GM13976 (cell line): ENCODE measurements at places on chromosomes 4 and X.

GRCh38 chr4:72312032-72312650 lies 256.9 kb downstream of the ADAMTS3 start:
- DNase-seq, result no peak

DNA sequence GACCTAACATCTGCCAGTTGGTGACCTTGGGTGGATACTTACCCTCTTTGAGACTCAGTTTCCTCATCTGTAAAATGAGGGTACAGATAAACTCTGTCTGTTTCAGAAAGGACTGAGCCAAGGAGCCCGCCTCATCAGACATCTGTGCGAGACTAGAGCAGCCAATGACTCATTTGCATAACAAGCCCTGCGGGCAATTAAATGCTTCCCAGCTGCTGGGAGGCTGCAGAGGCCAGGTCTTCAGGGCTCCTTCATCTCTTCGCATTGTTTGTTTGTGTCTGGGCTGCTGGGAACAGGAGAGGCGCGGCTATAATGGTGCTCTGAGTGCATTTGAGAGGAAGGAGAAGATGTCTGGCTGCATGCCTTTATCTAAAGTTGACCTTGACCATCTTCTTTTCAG lies 85.0 kb downstream of the ADRA2C start:
- DNase-seq, result no peak

- DNase-seq, result no peak
Measured at GRCh38 chr4:182192511-182193181, 50.6 kb upstream of the TENM3 start.

DNA sequence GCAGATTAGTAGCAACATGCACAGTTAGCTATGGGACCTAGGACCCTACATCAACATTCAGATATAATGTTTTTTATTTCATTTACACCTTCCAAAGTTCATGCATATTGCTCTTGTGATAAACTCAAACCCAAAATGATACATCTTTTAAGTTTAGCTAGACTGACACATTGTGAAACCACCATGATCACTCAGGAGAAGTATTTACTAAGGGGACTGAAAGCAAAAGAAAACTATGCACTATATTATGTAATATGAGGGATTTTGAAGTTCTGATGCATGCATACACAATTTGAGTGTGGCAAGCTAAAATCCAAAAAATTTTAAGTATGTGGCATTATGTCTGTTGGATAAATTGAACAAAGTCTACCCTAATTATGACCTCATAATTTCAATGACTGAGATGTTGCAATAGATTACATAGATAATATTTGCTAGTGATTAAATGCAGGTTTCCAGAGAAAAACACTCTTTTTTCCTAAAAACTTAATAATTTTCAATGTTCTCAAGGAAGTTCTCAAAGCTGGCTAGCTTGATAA lies 914.8 kb upstream of the GRIA3 start:
- no peak for DNase-seq

- no peak for DNase-seq
Measured at GRCh38 chrX:138082251-138082650, 516.3 kb downstream of the ZIC3 start.

DNA sequence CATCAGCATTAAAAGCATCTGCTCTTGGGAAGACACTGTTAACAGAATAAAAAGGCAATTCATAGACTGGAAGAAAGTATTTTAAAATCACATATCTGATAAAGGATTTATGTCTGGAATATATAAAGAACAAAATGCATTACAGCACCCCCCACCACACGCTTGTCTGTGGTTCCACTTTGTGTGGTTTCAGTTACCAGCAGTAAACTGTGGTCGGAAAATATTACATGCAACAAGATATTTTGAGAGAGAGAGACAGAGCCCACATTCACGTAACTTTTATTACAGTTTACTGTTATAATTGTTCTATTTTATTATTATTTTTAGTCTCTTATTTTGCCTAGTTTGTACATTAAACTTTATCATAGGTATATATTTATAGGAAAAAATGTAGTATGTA lies 21.2 kb upstream of the PDE6B start:
- peak; percentile 51 for DNase-seq

DNA sequence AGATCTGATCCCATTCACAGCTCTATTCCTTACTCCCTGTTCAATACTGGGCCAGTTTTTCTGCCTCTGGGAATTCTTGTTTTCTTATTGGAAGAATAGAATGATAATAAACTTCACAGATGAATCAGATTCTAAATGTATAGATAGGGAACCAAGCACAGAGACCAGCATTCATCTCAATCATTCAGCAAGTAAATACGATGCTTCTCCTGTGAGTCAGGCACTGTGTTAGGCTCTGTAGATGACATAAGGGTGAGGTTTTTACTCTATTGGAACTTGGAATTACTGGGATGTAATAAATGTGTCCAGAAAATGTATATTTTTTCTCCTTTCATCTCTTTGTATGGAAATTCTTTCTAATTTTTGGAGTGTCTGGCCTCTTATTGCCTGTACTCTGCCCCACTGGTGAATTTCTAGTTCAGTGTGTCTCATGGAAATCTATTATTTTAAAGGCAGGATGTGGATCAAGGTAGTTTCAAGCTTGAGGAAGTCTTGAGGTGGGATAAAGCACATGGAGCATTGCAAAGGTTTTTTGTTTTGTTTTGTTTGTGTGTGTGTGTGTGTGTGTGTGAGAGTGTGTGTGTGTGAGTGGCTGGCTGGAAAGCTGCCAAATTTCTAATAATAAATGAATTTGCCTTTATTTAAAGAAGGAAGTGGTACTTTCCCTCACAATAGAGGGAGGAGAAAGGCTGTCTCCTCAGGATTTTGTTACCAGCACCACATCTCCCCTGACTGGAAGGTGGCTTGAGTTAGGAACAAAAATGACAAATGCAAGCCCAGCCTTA lies 117.9 kb upstream of the HS3ST1 start:
- DNase-seq, result no peak

GRCh38 chr4:142917678-142918077 lies 71.6 kb upstream of the INPP4B start:
- no peak for DNase-seq

GRCh38 chr4:120771907-120772306 lies 150.6 kb downstream of the PRDM5 start:
- no peak for DNase-seq

DNA sequence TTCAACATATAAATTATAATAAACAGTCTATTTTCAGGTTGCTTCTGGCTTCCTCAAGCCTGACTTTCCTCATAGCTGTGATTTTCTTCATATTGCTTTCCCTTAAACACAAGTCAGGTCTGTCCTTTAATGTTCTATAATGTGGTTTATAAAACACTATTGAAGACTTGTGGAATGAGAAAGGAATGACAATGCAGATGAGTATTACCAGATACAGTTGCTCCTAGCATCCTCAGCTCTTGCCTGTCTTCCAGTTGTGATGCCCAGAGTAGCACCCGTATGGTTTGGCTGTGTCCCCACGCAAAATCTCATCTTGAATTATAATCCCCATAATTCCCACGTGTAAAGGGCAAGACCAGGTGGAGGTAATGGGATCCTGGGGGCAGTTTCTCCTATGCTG lies 265.7 kb upstream of the BOD1L1 start:
- DNase-seq, result no peak

DNA sequence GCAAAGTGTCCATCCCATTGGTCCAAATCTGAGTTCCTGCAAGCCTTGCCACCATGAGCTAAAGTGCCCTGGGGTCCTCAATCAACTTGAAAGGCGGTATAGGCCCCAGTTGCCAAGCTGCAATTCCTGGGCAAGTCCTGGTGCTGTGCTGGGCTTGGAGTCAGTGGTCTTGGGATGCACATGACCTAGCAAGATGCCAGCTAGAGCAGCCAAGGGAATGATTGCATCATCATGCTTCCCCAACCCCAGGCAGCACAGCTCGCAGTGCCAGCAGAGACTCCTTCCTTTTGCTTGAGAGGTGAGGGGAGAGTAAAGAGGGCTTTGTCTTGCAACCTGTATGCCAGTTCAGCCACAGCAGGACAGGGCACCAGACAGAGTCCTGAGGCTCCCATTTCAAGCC lies 50.5 kb downstream of the KCNIP4 start:
- DNase-seq, result no peak

GRCh38 chr4:37322122-37322521 lies 77.6 kb downstream of the NWD2 start:
- DNase-seq, result no peak

DNA sequence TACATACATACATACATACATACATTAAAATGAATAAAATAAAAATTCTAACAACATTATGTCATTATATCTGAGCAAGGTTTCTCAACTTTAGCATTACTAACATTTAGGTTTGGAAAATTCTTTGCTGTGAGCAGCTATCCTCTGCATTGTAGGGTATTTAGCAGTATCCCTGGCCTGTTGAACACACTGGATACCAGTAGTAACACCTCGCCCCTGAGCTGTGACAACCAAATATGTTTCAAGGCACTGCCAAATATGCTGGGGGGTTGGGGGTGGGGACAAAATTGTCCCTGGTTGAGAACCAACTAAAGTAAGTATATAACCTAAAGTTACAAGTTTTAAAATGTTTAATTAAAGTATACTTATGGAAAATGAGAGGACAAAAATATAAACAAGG lies 860.9 kb upstream of the FTHL17 start:
- DNase-seq, result no peak

- no peak for DNase-seq
Measured at GRCh38 chr4:142840516-142841123, 5.5 kb downstream of the INPP4B start.

DNA sequence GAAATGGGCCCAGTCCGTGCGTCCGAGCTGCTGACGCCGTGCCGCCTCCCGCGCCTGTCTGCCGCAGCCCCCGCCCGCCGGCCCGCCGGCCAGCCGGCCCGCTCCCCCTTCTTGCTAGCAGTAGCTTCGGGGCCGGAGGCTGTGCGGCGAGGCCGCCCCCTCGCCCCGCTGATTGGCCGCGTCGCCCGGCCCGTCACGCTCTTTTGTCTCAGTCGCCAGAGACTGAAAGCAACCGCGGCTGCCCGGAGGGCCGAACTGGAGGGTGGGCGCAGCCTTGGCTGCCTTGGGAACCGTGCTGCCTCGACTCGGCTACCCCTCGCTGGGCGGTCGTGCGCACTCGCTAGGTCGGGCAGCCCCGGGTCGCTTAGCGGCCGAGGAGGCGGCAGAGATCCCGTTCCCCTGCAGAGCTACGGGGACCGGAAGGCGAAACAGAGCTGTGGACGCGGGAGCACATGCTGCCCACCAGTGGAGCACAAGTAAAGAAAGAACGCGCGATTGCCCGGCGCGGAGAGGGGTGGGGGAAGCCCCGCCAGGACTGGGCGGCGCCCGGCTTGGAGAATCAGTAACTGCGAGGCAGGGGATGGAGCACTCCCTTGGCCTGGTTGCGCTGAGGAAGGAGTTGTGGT lies at the start of gene ZCCHC18:
Gene ZCCHC18, plus strand, starts transcription at position 198 of the 626 bp plus-strand sequence. CDS start 1,589 bp downstream, outside the sequence.
- peak; percentile 79 for DNase-seq

- peak; percentile 27 for DNase-seq
Measured at GRCh38 chrX:23902419-23902818, 5.3 kb downstream of the APOO start.

DNA sequence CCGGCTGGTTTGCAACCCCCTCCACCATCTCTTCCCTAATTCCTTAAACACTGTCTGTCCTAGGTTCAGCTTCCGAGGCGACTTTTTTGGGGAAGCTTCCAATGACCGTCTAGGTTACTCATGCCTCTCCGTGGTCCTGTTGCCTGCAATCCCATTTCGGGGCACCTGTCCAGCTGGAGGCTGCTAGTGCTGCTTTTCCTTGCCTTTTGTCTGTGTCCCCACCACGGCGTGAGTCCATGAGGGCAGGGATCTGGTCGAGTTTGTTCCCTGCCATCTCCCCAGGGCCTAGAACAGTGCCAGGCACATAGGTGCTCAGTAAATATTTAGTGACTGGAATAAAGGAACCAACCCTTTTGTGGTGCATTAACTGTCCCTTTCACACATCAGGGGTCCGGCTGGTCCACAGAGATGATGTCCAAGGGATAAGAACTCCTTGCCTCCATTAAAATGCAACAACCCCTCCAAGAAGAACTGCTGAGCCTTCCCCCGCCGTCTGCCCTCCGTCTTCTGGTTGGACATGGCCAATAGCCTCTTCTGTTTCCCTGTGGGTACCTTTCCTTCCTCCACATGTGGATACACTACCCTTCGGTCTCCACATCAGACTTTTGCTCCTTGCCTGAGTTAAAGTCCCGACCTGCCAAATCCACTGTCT lies 5.7 kb upstream of the SORCS2 start:
- no peak for DNase-seq

DNA sequence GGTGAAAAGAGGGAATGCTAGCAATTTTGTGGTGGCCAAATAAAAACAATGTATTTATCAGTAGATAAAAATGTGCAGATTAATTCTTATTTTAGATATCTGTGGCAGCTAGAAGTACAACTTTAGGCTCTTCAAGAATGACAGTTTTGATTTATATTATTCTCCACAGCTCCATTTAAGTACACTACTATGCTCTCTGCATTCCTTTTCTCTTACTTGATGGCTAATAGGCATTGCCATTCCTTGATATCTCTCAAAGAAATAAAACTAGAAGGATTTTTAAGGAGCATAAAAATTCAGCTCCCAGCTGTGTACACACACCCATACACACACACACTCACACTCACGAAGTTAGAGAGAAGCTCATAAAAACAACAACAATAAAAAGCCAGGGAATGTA lies 59.4 kb upstream of the H2AZ1 start:
- DNase-seq, result no peak

DNA sequence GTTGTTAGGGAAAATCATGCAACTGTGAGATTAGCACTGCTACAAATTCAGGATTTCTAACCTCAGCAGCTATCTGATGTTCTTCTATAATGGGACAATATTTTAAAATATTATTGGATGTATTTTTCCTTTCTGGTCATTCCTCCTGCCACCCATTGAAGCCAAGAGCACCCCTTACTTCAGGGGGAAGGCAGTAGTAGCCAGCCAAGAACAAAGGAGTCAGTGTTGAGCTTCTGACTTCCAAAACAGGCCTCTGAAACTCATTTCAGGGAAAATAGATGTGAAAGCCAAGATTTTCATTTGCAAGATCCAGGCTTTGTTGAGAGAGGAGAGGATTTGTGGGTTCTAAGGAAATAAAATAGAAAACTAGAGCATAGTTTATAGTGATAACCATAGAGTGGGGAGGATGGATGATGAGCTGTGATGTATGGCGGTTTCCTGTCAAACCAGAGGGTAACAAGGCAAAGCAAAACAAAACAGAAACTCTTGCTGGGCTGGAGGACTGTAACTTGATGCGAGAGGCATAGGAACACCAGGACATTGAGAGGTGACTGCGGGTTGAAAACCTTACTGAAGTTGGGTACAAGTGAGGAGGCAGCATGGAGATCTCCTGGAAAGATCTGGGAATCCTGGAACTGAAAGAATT lies 173.7 kb upstream of the LEF1 start:
- DNase-seq, result no peak

DNA sequence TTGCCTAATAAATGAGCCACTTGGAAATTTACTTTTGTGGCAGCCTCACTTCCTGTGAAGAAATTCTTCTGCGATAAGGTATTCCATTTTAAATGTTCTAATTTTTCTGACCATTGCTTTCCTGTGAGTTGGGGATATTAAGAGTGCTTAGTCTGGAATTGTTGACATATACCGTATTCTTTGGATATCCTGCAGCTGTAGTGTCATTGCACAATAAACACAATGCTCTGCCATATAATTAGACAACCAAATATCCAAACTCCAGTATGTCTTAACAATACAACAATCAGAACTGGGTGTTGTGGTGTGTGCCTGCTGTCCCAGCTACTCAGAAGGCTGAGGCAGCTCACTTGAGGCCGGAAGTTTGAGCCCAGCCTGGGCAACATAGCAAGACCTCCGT lies 99.4 kb downstream of the LUZP4 start:
- no peak for DNase-seq

- no peak for DNase-seq
Measured at GRCh38 chr4:141301216-141301615, 80.5 kb downstream of the ZNF330 start.
